ENCODE measurements at places on chromosomes 1 and 21. TPM values are rescaled to one million over a fixed set of nuclear protein-coding genes. Genes with fewer than 3 reads are reported as not detected.

GRCh38 chr1:59295618-59296017 lies 1.3 kb upstream of the FGGY start:
- no peak overlapping the region for H3K4me3 ChIP-seq
- H3K36me3 ChIP-seq = no peaks in the 10 kb centered on the region
- H3K27ac ChIP-seq = no peak overlapping the region
- DNase-seq = no peak

GRCh38 chr1:39391691-39392679 lies 99.5 kb upstream of the BMP8A start:
- peaks cover 20% of the 10 kb centered on the region for H3K36me3 ChIP-seq
- no peaks in the 10 kb centered on the region for H3K27me3 ChIP-seq
- H3K27ac ChIP-seq = no peak overlapping the region
- H3K4me1 ChIP-seq = peaks cover 25% of the 10 kb centered on the region
- H3K4me3 ChIP-seq = no peak overlapping the region

- H3K27me3 ChIP-seq = no peaks in the 10 kb centered on the region
- H3K4me1 ChIP-seq = no peaks in the 10 kb centered on the region
- H3K27ac ChIP-seq = no peak overlapping the region
- DNase-seq = no peak
Measured at GRCh38 chr1:169018751-169019150, 87.7 kb upstream of the ATP1B1 start.

- no peak overlapping the region for H3K4me3 ChIP-seq
- no peaks in the 10 kb centered on the region for H3K27me3 ChIP-seq
- H3K36me3 ChIP-seq = no peaks in the 10 kb centered on the region
Measured at GRCh38 chr1:240435996-240436566, 175.9 kb downstream of the GREM2 start.

The S100A16 gene
- total RNA-seq = 28.8 TPM

DNA sequence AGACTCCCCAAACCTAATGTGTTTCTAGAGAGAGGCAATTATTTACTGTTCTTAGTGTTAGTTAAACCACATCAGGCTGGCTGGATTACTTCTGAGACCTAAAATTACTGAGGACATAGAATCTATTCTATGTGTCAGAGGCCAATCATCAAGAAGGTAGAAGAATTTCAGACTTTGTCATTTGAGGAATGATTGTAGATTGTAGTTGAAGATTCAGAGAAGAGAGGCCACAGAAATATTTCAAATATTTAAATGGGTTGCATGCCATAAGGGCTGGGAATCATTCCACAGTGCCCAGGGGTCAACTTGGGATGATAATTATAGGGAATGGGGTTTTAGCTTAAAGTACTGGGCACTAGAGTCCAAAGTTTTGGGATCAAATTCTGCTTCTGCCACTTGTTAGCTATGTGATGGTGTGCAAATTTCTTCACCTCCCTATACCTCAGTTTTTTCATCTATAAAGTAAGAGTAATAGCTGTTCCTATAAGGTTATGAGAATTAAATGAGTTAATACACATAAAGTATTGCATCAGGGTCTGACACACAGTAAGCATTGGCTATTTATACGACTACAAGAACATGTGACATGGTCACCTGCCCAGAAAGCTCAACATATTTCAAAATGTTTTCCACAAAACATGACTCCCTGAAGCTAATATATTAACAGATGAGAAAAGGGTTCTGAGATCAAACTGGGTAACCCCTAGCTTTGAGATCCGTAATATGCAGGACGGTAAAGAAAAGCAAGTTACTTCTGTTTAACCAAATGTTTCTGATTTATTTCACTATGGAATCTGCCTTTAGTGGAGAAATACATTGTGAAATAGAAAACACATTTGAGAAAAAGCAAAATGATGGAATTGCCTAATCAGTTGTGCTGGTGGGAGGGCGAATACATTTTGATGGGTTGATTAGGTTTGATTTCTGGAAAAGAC lies 69.7 kb upstream of the SPAG17 start:
- no peaks in the 10 kb centered on the region for H3K27me3 ChIP-seq
- H3K4me3 ChIP-seq = no peak overlapping the region
- H3K36me3 ChIP-seq = no peaks in the 10 kb centered on the region
- no peaks in the 10 kb centered on the region for H3K4me1 ChIP-seq

GRCh38 chr1:166176416-166176815 lies 9.6 kb upstream of the FAM78B start:
- no peak for DNase-seq
- H3K27me3 ChIP-seq = no peaks in the 10 kb centered on the region
- H3K4me1 ChIP-seq = no peaks in the 10 kb centered on the region
- H3K4me3 ChIP-seq = no peak overlapping the region
- H3K36me3 ChIP-seq = no peaks in the 10 kb centered on the region

DNA sequence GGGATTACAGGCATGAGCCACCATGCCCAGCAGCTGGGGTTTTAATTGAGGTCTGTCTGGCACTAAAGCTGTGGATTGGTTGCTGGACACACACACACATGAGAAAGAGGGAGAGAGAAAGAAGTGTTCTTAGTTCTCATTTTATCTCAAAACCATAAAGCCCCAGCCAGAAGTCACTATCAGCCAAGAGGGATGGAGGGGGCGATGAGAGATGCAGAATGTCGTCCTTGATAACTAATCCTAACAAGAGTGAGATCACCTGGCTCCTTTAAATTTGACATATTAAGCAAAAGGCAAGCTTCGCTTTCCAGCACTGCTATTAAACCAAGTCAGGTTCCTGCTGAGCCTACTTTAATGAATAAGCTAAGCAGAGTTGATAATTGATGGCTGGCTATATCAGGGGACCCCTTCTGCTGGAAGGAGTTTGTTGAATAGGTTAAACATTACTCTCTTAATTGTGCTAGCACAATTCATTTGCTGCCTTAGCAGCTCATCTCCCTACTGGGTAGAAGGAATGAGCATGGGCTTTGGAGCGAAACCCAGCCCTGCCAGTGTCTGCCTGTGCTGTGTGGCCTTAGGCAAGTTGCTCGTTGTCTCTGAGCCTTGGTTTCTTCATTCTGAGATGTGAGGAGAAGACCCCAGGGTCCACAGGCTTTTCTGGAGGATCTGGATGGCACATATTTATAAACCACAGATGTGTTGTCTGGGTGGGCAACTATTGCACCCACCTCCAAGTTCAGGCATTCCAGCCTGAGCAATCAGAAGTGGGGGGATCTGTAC lies 50.8 kb downstream of the ALPL start:
- DNase-seq = no peak
- no peaks in the 10 kb centered on the region for H3K27me3 ChIP-seq
- H3K36me3 ChIP-seq = no peaks in the 10 kb centered on the region
- H3K4me3 ChIP-seq = no peak overlapping the region

The NPPA gene
- total RNA-seq = 0.80 TPM
